Kasumi-1 (cell line): ENCODE measurements at places on chromosomes 2 and 18.
A peak's percentile ranks its signal among the peaks of the same experiment; 100 is the strongest.

GRCh38 chr2:111903516-111903915 is 5.1 kb downstream of the MERTK start:
- DNase-seq, result no peak

- DNase-seq, result peak; percentile 23
These were observed 7.8 kb upstream of the GPR55 start for GRCh38 chr2:230932556-230933511.

GRCh38 chr18:63078471-63078870 is 241.1 kb downstream of the BCL2 start:
- no peak for DNase-seq

DNA sequence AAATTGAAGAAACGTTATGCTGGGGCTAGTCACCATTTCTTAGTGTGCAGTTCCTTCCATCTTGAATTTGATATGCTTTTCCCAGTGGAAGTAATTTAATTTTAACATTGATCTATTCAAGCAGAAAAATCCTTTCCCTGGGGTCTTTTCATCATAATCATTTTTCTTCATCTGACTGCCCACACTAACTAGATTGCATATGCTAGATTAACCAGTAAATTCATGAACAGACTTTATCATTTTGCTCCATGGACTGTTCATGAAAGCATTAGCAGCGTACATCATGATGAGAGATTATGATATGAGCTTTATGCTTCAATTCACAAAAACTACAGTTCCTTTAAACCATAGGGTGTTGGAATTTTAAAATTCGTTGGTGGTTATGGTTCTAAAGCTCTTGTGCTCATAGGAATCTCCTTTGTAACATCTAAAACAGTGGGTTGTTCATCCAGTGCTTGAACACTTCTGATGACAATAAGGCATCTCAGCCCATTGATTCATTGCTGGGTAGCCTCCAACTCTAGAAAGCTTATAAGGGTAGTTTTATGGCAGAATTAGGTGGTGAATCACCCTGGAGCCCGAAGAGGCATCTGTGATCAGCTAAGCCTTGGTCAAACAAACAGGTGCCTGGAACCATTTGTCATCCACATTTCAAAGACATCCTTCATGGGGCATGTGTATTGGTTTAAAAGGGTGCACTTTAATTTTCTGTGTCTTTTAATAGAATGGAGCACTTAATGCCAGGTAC is 77.2 kb upstream of the NDUFV2 start:
- no peak for DNase-seq

DNA sequence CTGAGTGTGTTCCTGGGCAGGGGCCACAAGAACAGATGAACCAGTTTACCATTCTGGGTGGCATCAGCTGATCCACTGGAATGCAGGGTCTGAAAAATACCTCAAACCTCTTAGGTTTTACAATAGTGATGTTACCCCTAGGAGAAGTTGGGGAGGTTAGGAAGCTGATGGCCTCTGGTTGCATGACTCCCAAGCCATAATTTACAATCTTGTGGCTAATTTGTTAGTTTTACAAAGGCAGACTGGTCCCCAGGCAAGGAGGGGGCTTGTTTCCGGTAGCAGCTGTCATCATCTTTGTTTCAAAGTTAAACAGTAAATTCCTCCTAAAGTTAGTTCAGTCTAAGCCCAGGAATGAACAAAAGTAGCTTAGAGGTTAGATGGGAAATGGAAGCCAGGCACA is 113.8 kb upstream of the SLC38A11 start:
- DNase-seq, result no peak

DNA sequence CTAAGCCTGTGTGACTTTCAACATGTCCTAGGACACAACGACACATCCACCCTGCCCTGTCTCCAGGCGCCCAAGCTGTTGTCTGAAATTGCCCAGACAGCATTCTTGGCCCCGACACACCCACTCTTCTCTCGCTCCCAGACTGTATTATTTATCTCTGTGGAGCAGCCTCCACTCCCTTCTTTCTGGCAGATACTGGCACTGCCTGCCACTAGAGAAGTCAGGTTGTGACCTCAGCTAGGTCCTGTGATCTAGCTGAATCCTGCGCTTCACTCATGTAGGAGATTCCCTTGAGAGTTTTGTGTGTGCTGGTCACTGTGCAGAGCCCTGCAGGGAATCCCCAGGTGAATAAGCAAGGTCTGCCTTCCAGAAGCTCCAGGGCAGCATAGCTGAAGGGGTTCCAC is 77.1 kb upstream of the TNP1 start:
- DNase-seq, result no peak

DNA sequence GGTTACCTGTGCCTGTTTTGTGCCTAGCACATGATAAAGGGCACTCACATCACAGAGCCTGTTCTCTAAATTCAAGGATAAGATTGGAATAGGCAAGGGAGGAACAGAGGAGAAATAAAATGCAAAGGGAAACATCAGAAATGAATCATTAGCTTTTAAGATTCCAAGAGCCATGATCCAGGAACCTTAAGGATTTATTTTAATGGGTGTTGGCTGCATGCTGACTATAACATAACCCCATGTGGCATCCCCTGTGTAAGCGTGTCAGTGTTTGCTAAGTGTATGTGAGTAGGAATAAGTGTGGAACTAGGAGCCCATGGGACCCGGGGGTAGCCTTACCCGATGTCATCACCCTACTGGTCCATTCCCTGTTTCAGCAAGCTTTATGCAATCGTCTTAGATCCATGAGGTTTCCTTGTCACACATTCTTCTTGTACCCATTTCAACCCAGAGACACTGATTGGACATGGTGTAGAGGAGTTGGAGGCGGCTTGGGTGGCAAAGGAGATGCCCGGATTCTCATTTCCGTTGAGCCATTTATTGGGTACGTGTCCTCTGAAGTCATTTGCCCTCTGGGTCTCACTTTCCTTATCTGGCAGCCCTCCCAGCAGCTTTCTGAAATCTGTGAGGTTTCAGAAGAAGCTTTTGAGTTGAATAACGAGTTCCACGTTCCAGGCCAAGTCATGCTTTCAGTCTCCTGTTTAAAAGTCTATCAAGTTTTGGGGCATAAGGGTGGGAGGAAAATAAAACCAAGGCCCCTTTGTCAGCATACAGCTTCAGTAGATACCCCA is 117.0 kb downstream of the MGAT5 start:
- no peak for DNase-seq

DNA sequence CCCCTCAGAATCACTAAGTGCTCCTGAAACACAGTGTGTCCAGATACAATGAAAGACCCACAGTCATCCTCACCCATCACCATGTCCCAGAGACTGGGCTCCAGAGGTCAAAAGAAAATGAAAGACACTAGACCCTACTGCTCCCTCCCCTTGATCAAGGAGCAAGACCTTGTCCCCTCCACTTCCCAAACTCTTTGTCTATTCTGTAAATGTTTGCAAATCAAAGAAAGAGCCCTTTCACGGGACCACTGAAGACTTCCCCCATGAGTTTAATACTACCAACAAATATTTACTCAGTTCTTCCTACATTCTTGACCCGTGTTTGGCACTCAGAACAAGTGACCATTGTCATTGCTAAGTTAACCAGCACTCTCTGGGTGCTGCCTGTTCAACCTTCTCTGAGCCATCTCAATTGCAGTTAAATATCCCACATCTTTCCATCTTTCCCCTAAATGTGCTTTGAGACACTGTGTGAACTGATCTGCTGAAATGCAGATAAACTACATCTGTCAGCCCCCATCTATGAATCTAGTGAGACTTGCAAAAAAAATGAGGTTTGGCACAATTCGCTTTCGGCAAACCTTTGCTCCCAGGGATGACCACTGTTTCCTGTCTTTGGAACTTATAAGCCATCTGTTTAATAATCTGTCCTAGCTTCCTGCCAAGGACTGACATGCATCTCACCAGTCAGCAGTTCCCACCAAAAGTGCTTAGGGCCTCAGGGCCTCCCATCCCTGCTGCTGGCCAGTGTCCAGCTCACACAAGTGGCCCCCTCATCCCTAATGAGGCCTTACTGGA is 170.3 kb downstream of the GFPT1 start:
- peak; percentile 10 for DNase-seq

DNA sequence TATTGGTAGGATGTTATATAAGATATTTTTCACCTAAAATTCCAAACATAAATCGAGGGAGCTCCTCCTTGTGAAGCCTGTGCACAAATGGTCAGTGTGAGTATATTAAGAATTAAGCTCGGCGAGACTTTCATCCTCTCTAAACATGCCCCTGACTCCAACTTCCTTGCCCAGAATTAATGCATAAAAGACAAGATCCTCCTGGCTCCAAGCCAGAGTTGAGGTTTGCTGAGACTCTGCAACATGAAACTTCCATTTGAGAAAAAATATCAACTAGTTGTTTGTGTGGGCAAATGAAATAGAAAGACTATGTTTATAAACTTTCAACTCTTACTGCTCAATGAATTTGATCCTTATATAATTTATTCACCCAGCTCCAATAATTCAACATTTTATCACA is 68.1 kb downstream of the CCDC178 start:
- DNase-seq, result peak; percentile 13

DNA sequence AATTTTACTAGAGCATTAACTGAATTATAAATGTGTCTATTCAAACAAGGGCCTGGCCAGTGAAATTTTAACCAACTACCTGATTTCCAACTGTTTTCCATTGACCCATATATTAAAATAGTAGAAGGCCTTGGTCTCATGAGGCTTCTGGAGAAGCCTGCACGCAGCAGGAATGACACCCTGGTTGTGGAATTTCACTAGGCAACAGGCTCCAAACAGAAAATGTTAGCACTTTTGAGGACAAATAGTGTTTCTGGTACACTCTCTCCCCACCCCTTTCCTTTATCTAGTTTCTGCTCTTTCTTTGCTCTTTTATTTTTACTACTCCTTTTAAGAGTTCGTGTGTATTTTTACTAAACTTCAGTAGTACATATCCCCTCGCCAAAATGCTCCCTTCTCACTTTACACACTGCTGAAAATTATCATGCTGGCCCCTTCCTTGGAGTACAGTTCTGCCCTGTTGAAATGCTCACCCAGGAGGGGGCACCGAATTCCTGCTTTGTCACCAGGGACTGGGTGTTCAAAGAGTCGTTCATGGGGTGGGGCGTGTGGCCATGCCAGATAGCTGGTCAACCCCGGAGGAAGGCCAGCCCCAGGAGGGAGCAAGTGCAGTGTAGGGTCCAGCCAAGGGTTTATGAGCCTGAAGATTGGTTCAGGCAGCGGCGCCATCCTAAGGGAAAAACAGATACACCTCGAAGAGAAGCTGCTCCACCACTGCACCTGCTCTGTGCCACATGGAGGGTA is 22.1 kb upstream of the COL6A3 start:
- no peak for DNase-seq

DNA sequence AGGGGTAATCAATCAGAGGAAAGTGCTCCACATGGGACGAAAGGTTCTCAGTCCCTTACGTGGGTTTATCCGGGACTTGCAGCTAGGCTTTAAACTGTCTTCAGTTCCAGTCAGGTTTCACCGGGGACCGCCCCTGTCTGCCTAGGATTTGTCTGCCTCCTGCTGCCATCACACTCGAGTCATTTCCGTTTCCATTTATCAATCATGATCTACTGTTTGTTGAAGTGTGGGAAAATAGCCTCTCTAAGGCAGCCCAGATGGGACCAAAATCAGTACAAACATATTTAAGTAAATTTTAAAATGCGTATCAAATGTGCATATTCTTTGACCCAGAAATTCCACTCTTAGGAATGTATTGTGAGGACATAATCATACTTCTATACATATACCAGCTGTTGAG is 10.5 kb downstream of the TRAPPC12 start:
- no peak for DNase-seq

GRCh38 chr2:217710211-217710765 is 292.5 kb downstream of the TNS1 start:
- DNase-seq, result no peak

DNA sequence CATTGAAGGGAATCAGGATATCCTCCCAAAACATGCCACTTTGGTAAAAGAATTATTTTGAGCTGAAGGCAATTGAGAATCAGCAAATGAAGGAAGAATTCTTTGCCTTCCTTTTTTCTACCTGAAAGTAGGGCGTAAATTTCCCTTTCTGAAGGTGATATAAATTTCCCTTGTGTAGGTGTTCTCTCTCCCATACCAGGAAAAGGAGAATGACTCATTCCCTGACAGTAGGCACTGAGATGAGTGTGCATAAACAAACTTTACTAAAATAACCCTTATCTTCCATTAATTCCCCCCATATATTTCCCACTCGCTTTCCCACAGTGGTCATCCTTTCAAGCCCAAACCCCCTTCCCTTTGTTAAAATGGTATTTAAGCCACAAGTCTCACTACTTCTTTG is 1339.0 kb downstream of the LRP1B start:
- no peak for DNase-seq

DNA sequence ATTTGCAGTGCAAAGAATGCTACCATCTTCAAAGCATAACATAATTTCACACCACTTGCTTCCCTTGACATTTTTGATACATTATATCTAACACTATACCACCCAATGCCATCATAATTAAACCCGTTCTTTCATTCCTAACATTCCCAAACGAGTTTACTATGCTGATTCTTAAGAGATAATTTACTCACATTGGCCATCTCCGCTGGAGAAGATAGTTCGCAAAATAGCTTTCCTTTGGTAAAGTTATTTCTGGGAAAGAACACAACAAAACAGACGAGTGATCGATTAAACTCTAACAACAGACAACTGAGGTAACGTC is 716 bp downstream of the MMADHC start:
- DNase-seq, result no peak

- DNase-seq, result no peak
These were observed 85.7 kb downstream of the INHBB start for GRCh38 chr2:120431386-120432292.

- no peak for DNase-seq
These were observed 33.9 kb upstream of the GALNT3 start for GRCh38 chr2:165827921-165828276.
